Panc1 (cell line): ENCODE measurements at places on chromosomes 5 and 9.

DNA sequence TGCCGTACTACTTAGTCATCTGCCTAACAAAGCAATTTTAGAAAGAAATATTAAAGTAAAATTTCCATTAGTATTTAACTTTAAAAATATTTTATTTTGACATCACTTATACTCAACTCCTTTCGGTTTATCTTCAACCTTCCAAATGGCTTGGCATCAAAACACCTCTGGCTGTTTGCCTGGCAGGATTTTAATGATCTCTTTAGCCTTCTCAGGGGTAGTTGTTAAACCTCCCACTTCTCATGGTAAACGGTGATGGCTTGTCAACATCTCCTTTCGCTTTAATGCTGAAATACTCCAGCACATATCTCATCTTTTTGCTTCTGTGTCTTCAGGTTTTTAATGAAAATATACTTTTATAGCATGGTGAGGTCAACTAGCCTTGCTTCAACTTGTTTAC is 747.1 kb downstream of the CETN3 start:
- H3K36me3 ChIP-seq = no peaks in the 10 kb centered on the region
- no peak for DNase-seq
- H3K4me1 ChIP-seq = no peaks in the 10 kb centered on the region
- no peaks in the 10 kb centered on the region for H3K27me3 ChIP-seq
- no peak overlapping the region for H3K4me3 ChIP-seq

GRCh38 chr5:154421868-154422267 is 23.9 kb upstream of the SAP30L start:
- H3K4me3 ChIP-seq = no peak overlapping the region
- no peaks in the 10 kb centered on the region for H3K36me3 ChIP-seq
- H3K27ac ChIP-seq = no peak overlapping the region
- H3K4me1 ChIP-seq = no peaks in the 10 kb centered on the region

GRCh38 chr9:34086864-34087263 is 38.2 kb upstream of the UBAP2 start:
- H3K27ac ChIP-seq = no peak overlapping the region
- peaks cover 9% of the 10 kb centered on the region for H3K36me3 ChIP-seq
- H3K4me3 ChIP-seq = no peak overlapping the region
- H3K27me3 ChIP-seq = no peaks in the 10 kb centered on the region

DNA sequence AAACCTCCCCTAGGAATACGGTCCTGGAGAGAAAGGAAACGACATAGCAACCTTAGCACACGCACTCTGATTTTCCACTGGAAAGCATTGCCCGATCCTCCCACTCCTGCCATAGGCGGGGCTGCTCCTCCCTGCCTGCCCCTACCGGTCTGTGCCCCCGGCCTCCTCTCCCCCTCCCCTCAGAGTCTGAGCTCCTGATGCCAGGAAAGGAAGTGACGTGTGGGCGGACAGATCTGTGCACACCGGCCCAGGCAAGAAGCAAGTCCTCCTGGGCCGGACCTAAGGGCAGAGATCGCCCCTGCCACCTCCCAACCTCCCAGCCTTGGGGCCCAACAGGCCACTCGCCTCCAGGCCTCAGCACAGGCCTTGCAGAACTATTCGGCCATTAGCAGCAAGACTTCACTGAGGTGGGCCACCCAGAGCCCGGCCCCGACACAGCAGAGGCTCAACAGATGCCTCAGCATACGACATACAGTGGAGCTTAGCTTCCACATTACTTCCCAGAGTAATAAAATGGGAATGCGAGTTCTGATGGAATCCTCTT is 7.2 kb downstream of the NINJ1 start:
- no peak for DNase-seq
- H3K36me3 ChIP-seq = no peaks in the 10 kb centered on the region
- H3K27ac ChIP-seq = no peak overlapping the region
